ENCODE measurements at places on chromosomes 1 and 21.

GRCh38 chr1:99533909-99534637 lies 111.8 kb upstream of the PALMD start:
- DNase-seq: no peak

DNA sequence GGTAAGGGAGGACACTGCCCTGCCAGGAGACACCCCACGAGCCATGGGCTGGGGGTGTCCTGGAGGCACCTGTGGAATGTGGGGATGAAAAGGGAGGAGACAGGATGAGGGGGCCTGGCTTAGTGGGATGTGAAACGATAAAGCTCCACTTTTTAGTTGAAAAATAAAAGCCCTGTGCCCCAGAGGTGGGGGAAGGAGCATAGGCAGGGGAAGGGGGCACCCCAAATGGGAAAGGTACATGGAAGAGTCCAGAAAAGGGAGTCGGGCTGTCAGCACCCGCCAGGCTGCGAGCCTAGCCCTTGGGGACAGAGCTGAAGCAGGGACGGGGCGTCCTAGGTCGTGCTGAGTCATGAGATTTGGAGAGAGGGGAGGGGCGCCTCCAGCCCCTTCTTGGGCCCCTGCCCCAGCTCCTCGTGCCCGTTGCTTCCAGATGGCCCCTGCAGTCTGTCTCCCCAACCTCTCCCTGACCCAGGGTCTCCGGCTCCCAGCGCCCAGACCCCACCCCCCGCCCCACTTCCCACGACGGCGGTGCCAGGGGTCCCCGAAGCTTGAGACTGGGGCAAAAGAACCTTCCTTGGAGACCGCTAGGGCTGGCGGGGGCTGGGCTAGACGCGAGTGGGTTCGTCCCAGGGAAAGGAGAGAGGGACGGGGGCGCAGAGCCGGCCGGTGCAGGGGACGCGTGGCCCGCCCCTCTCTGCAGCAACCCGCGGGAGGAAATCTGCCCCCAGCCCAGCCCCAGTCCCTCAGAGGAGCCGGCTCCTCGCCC lies 795 bp downstream of the SYT2 start:
- no peak for DNase-seq

DNA sequence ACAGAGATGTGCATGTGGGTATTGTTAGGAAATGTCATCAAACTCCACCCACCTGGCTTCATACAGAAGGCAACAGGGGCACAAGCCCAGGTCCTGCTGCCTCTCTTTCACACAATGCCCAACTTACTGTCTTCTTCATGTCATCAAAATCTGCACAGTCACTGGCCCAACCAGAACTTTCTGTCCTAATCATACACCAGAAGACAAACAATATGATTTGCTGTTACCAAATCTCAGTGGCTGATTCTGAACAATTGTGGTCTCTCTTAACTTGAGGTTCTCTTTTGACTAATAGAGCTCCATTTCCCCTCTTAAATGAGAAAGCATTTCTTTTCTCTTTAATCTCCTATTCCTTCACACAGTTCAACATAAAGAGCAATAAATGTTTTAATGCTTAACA lies 7.7 kb downstream of the HSD3B2 start:
- DNase-seq: no peak

DNA sequence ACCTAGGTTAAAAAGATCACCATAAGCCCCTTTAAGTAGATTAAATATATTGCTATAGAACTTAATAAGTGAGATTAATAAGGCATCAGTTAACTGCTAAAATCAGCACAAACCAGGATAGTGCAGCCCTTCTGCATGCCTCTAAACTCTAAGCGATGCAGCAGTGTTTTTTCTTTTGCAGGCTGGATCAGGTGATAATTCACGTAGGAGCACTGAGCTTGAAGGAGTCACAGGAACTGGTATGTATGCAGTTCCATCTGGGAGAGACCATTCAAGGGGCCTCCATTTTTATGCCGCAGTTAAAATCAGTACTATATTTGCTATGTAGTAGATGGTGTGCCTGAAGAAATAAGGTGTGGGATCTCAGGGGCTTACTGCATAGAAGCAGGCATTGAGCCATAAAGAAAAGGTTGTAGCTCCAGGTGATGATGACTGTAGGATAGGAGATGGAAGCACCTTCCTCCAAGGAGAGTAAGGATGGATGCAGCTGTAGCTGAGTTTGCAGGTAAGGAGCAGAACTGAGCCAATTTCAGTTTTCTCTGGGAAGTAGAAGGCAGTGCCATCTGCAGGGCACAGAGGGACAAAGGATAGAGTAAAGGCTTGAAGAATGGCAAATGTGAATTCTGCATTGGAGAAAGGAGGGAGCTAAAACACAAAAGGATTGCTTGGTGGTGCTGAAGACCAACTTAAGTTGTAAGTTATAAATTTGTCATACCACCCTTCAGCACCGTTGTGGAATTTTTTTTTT lies 22.6 kb downstream of the NPL start:
- no peak for DNase-seq

GRCh38 chr1:174799136-174799479 lies 200.6 kb upstream of the CACYBP start:
- no peak for DNase-seq

DNA sequence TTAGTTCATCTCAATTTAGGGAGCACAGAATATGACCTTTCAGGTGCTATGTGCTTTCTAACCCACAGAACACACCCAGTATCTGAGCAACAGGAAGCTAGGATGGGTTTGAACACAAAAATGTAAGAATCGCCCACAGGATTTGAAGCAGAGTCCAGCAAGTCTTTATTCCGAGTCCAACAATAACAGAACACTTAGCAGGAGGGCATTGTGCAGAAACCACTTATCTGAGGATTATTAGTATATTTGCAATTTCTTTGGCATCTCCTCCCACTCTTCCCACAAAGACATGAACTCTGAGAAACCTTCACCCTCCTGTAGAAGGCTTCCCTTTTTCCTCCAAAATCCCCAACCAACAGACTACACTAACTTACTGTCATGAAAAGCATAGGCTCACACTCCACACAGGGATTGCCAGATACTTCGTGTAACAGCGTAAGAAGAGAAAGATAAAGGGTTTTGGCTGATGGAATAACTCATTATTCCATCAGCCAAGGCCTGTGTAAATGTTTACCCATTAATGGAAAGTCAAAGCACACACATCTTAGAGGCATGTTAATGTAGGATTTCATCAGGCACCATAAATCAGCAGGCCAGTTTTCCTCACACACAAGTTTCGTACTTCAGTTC lies 16.1 kb downstream of the SIPA1L2 start:
- DNase-seq: no peak

GRCh38 chr1:30912224-30912623 lies 3.7 kb upstream of the SDC3 start:
- no peak for DNase-seq

DNA sequence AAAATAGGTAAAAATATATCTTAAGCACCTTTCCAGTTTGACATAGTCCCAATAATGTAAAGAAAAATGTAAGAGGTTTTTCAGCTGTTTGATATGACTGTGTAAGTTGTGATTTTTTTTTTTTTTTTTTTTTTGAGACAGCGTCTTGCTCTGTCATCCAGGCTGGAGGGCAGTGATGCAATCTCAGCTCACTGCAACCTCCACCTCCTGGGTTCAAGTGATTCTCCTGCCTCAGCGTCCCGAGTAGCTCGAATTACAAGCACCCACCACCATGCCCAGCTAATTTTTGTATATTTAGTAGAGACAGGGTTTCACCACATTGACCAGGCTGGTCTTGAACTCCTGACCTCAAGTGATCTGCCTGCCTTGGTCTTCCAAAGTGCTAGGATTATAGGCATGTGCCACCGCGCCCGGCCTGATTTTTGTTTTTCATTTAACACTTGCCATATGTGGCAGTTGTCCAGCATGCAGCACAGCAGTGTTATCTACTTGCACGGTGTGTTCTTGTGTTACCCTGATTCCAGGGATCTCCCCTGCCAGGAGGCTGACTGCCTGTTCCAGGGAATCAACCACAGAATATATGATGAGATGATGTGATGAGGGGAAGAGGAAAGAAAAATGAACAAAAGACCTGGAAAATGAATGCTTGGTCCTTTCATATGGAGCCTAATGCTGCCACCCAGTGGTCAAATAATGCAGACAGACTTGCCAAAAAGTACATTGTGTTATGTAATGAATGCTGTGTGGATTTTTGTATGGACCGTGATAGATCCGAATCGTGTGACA lies 79.0 kb downstream of the RAVER2 start:
- DNase-seq: peak; percentile 50

GRCh38 chr1:1832166-1832565 lies 53.9 kb upstream of the NADK start:
- DNase-seq: no peak

DNA sequence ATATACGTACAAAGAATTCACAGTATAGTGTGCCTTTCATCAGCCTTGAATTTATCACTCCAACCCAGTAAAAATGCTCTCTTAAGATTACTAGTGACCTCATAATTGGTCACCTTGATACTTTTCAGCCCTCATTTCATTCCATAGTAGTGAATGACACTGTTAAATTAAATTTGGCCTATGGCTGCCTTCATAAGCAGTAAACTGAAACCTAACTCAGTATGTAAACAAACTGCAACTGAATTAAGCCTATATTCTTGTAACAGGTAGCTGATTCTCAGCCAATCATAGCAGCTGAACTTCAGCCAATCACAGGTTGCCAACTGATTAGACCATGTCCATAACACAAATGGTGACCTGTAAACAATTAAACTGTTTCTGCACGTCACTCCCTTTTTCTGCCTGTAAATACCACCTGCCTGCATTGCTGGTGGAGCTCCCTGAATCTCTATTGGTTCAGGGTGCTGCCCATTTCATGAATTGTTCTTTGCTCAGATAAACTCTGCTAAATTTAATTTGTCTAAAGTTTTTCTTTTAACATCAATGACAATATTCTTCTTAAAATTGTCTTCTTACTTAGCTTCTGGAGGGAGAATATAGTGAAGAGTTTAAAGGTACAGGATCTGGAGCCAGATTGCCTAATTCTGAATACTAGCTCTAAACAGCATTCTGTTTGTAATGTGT lies 24.0 kb upstream of the CAMSAP2 start:
- no peak for DNase-seq

DNA sequence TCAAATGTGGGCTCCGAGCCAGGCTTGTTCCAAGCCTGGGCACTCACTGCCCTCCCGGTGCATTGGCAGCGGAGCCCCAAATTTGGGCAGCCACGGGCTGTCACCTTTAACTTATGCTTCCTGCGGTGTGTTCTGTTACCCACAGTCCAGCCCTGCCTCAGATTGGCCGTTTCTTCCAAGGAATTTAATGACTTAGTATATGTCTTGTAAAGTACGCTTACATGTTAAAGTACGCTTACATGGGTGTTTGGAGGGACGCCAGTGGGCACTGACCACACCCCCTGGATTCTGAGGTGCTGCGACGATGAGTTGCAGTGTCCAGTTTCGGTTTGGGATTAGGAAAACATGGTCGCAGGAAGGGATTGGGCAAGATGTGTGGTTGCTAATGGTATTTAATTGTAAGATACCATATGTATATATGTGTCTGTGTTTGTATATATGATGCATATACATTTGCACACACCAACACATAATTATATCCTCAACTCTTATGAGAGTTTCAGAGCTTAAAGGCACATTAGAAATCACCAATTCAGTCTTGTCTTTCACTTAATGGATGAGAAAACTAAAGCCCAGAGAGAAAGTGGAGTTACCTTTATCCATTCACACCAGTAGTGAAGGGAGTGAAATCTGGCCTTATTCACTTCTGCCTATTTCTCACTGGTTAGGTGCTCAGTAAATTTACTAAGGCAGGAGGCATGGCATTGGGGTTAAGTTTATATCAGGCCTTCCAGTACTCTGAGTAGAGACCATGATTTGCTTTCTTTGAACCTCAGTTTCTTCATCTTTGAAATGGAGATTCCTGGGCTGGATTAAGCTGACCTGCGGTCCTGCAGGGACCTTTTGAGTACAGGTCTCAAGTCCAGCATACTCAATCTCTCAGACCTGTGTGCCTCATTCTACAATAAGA lies 1.0 kb downstream of the SMYD2 start:
- no peak for DNase-seq

DNA sequence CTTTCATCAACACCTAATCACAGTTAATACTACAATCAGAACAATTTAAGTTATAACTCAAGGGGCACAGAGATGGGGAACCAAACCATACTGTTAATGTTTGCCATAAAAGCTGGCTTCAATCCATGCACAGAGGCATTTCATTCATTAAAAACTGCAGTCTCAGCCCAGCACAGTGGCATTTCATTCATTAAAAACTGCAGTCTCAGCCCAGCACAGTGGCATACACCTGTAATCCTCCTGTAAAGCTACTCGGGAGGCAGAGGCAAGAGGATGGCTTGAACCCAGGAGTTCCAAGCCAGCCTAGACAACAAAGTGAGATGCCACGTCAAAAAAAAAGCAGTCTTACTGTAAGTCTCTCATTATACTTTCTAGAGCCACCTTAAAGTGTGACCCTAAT lies 29.2 kb downstream of the ARID4B start:
- DNase-seq: no peak

GRCh38 chr1:31781756-31782371 lies 17.7 kb upstream of the ADGRB2 start:
- no peak for DNase-seq

GRCh38 chr1:164361927-164362326 lies 197.1 kb upstream of the PBX1 start:
- no peak for DNase-seq

- DNase-seq: peak; percentile 79
These were observed 40.2 kb downstream of the FASLG start for GRCh38 chr1:172699111-172699510.

Measured in stimulated activated CD4-positive, alpha-beta T cell treated with anti-CD3 and anti-CD28 coated beads, Interleukin-2, amount 100 ng/mL, for 4 hours (primary cell).